ENCODE measurements at places on chromosomes 6 and 20.

DNA sequence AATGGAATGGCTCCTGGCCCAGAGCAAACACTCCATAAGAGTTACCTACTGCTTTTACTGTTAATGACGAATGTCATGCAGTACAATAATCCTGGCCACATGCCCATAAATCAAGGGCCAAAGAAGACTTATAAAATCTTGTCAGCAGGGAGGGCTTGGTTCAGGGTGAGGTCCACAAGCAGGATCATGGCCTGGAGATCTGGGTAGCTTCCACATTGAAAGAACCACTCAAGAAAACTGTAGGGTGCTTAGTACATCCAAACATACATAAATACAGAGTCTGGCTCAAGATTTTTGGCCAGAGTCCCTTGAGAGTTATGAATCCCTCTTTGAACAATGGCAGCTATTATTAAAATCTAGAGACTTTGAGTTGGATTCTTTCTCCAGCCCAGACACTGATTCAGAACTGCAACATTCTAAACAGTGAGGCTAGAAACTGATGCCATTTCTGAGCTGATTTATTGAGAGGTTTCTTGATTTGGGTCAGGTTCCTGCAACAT is 188.7 kb downstream of the CDC5L start:
- no peak for DNase-seq

GRCh38 chr6:143490775-143491174 is 20.7 kb downstream of the FUCA2 start:
- DNase-seq, result no peak

GRCh38 chr20:23160536-23161243 is 74.6 kb upstream of the CD93 start:
- DNase-seq, result no peak

DNA sequence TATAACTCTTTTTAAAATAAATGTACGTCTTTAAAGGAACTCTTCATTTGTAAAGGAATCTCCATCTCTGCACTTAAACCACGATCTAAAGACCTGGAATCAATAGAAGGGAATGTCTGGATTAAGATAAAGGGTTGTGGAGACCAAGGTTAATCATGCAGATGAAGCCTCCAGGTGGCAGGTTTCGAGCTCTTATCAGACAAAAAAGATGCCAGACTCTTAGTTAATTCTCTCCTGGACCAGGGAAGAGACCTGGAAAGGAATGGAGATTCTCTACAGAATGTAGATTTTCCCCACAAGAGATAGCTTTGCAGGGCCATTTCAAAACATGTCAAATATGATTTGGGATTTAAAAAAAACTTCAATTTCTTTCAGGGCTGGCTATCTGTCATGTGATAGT is 71.5 kb upstream of the SSTR4 start:
- DNase-seq, result no peak

DNA sequence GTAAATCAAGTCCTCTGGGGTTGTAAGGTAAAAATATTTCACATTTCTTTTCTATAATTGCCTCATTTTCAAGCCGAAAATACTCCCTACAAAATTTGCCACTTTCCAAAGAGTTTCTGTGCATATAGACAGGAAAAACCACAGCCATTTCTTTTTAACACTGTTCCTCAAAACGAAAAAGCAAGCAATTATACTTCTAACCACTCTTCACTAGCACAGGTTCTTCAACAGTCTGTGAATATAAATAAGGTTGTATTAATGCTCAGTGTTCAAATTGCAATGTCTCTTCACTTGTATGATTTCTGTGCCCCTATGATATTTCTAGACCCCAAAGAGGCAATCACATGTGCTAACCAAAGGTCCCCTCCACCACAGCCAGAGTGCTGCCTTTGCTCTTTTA is 206.0 kb downstream of the SIM1 start:
- no peak for DNase-seq
